NCI-H69 (cell line): ENCODE measurements at places on chromosomes 5 and 9.

GRCh38 chr5:72817076-72817481 lies 618 bp downstream of the TNPO1 start:
- peak; percentile 75 for DNase-seq

DNA sequence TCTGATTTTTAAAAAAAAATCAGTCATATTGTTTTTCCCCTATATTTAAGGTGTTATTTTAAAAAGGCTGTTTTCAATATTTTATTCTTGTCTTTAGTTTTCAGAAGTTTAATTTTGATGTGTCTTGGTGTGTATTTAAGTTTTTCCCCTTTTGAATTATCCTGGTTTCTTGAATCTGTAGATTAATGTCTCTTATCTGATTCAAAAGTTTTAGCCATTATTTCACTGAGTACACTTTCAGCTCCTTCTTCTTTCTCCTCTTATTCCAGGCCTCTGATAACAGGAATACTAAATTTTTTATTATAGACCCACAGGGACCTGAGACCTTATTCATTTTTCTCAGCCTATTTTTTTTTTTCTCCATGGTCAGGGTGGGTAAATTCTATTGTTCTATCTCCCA lies 81.8 kb downstream of the PPIC start:
- no peak for DNase-seq

- DNase-seq = peak; percentile 85
Observed at GRCh38 chr9:113274474-113275156, 757 bp downstream of the CDC26 start.

DNA sequence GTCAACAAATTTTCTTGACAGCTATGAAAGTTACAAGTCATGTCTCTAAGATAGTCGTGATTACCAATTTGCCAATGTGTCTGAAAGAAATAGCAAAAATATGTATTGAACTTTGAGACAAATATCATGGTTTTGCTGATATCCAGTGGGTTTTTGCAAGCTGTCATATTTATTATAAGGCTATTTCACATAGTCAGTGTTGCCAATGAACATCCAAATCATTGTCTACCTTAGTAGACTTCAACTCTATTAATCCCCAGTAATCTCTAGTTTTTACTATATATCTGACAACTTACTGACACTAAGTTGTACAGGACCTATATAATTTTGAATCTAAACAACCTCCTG lies 203.2 kb downstream of the TSSK1B start:
- DNase-seq = no peak

- DNase-seq = no peak
Observed at GRCh38 chr5:12885018-12885417, 980.8 kb upstream of the CTNND2 start.

GRCh38 chr5:96433066-96433447 lies at the start of gene PCSK1:
Gene PCSK1, minus strand, starts transcription at chr5:96433248. Its CDS starts 206 bp downstream, at chr5:96433042.
- DNase-seq = peak; percentile 96

GRCh38 chr5:173888473-173889131 lies 453 bp downstream of the CPEB4 start:
- peak; percentile 62 for DNase-seq

DNA sequence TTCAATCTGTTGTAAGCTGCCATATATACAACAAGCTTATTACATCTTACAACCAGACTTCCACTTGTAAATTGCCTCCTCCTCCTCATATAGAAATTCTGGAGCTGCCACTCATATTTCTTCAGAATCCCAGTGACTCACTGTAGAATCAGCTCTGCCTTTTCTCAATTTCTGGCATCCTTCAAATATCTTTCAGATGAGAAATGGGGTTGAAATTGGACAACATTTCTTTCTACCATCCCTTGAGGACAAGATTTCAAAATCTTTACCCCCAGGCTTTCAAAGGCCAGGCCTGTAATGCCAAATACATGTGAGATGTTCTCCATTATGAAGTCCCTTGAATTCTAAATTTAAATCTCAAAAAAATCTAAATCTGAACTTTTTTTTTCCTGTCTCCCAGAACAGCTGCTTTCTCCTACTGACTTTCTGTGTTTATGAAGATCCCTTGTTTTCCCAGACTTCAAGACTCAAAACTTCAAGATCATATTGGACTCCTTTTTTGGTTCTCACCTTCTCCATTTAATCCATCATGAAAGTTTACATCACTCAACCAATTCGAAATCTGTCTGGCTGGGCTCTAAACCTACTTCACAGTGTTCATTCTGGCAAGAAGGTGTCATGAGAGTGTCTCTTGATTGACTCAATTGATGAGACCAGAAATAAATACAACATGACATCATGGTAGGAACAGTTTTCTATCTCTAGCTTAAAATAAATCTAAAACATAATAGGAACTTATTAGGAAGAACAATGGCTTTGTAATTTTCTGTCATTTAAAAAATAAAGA lies 109.8 kb downstream of the HMHB1 start:
- DNase-seq = no peak

DNA sequence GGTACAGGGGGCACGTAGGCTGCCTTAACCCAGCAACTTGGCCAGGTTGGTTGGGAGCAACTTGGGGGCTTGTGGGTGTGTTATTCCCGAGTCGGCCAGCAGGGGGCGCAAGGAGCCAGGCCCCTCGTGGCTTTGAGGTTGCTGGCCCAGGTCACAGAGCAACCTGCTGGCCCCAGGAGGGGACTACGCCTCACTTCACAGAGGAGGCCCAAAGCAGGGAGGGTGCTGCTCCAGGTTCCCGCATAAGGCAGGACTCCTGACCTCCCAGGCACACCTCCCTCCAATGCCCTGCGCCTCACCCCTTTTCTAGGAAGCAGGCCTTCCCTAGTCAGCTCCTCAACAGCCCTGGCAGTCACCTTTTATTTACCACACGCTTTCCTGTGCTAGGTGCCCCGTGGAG lies 18.1 kb downstream of the KYAT1 start:
- peak; percentile 61 for DNase-seq

- peak; percentile 28 for DNase-seq
Observed at GRCh38 chr5:149790276-149790675, 60.2 kb downstream of the PPARGC1B start.
